NCI-H1092 (cell line): ENCODE measurements at places on chromosomes 2 and 18.

DNA sequence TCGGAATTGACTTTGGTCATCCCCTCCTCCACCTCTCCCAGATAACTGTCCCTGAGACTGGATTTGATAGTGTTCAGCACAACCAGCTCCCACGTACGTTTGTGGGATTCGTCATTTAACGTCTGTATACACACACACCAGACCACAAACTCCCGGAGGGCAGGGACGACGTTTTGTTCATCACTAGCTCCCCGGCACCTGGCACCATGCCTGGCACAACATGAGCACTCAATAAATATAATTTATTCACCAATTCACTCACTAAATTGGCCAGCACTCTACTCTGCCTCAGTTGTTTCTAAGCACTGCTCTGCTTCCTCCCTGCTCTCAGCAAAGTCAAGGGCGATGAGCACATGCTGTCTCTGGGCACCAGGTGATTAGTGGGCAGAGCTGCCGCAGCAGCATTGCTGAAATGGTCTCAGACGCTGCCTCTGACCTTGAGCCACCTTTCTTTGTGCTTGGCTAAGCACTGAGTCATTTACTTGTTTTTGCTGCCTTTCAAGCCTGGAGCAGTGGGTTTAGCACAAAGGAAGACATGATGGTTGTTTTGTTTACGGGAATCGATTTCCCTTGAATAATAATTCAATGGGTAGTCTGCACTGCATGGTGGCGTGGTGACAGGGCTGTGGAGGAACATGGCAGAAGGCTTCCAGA is 19.3 kb upstream of the LOXHD1 start:
- no peak for DNase-seq

DNA sequence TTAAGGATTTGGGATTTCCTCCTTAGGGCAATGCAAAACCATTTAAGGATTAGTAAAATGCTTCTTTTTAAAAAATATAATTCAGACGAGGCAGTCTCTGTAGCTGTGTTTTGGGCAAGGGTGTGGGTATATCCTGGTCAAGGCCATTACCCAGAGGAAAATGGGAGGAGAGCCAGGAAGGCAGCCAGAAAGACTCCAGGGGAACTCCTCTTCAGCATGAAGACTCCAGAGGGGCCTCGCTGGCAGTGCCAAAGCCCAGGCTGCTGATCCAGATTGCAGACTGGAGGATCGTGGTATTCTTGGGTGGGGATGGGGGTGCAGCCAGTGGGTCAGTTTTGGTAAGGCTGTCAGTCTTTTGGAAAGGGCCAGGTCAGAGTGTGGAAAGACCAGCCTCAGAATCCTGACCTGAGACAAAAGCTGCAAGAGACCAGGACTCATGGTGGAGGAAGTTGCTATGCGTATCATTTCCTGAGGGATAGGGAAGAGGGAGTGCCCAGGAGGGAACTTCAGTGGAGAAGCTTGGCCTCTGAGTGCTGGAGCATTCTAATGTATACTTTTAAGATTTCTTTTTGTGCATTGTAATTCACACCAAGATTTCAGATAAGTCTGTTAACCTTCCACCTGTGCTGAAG is 20.9 kb upstream of the RAB11FIP5 start:
- no peak for DNase-seq

DNA sequence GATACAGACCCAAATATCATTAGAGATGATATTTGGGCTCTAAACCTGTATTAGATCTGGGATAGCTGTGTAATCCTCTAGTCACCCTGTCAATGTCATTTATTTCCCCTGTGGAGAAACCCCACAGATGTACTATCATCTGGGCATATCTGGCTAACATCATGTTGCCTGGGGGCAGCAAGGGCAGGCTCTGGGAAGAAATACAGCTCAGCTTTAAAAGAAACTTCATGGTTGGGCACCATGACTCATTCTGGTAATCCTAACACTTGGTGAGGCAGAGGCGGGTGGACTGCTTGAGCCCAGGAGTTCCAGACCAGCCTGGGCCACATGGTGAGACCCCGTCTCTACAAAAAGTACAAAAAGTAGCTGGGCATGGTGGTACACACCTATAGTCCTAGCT is 282.5 kb downstream of the SLC8A1 start:
- DNase-seq = no peak

DNA sequence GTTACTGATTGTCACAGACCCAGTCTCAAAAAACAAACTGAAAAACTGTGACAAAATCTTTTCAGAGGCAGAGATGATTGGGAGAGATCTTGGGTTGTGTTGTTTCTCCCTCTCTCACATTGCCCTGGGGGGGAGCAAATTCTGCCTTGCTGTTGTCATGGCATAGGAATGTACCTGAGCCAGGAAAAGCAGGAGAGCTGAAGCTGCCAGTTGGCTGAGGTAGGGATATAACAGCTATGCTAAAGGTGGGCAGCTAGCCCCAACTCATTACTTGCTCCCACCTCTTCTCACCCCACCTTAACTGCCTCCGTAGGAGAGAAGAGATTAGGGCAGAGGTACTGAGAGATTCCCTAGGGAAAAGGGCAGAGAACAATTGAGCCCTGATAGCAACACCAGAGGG is 299.3 kb downstream of the OSR1 start:
- DNase-seq = no peak

DNA sequence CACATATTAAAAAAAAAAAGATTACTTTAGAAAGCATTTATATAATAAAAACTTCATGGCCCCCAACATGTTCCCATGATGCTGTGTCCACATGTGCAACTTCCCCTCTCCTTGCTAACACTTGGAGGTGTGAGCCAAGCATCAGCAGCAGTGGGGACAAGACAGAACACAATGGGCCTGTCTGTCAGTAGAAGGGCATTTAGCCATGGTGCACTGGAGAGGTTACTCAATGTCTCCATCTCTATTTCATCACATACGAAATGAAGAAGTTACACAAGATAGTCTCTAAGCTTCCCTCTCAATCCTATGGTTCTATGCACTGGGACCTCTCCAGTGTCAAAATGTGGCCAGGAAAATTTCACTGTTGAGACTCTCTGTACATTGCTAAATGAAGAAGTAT is 2.5 kb downstream of the VIT start:
- no peak for DNase-seq

- no peak for DNase-seq
Measured at GRCh38 chr2:106232638-106233349, 38.7 kb upstream of the UXS1 start.

- DNase-seq = no peak
Measured at GRCh38 chr2:158670292-158670691, 124.8 kb upstream of the DAPL1 start.

DNA sequence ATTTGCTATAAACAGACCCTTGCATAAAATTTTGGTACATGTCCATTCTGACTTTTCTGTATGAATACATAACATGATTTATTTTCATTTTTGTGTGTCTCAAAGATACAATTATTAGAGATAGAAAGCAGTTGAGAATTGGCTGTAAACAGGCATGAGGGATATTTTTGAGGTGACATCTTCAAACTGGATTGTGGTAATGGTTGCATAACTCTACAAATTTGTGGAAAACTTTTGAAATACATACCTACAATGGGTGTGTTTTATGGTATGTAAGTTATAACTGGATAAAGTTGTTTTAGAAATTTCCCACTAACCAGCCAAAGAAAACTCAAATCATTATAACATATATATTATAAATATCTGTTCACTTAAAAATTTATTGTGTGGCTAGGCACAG is 39.6 kb downstream of the GREB1L start:
- DNase-seq = no peak

- no peak for DNase-seq
Measured at GRCh38 chr2:231218366-231218765, 19.9 kb downstream of the ARMC9 start.

DNA sequence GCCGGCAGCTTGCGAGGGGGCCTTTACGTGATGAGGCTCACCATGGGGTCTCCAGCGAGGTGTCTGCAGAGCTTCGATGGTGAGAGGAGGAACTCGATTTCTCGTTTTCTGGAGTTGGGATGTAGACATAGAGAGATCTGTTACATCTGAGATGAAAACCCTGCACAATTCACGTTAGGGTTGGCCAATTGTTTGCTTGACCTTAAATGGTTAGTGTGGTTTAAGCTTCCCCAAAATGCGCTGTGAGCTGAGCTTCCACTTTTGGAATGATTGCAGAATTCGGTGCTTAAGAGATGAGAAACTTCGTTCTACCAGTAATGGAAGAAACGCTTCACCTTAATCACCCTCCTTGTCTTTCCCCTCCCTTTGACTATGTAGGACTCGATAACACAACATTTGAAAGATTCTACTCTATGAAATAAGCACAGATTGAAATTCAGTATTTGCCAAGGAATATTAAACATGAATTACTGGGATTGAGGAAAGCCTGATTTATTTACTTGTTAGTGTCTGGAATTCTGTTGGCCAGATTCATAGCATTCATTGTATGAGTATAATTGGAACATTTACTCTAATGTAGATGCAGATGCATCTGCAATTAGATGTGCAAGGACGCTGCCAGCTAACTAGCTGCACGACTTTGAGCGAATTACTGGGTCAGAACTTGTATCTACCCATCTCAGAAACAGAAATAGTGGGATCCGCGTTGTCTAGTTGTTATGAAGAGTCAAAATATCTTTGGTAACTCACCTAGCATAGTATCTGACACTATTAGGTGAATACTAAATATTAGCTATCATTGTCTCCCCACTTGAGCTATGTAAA is 1.6 kb upstream of the KLF7 start:
- DNase-seq = no peak

DNA sequence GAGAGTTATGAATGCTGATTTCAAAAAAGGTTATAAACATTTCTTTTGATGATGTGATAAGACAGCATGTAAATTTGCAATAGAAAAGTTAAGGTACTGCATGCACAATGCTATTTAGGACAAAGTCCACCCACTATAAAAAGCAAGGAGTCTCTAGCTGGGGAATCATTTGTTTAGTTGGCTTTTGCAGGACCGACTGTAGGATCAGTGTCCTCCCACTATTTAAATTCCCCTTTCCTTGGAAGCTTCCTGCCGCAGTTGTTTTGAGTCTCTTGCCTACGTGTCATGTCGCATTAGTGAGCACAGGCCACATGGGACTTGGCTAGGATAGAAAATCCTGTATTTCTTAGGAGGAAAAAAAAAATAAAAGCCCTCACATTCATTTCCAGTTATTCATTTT is 13.1 kb downstream of the QPCT start:
- DNase-seq = no peak

GRCh38 chr2:231037202-231037730 is at the start of gene C2orf72:
C2orf72 (plus strand) TSS chr2:231037523; CDS start chr2:231037566, 43 bp downstream.
- DNase-seq = no peak

- no peak for DNase-seq
Measured at GRCh38 chr2:212099658-212100057, 438.9 kb downstream of the ERBB4 start.

DNA sequence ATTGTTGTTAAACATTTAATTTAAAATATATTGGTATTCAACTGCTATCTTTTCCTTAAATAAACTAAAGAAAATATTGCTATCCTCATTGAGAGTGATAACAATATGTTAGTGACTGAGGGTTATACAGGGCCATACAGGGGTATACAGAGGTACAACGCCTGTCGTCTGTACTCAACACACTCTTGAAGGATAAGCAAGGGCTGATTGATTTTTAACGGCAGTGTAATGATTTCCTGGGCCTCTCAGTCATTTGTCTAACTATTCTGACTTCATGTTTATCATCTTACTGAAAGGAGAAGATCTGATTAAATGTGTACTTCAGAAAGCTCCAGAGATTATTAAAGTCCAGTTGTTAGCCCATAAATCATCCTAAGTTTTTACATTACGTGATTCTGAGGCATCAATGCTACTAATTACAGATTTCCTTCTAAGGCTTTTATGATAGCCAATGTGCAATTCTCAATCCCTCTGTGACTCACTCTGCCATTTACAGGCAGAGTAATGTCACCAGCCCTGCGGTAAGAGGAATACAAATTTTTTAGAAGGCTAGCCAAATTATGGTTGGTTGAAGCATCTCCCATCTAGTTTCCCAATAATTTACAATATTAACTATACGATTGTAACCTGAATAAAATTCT is 893.0 kb upstream of the CHAC2 start:
- no peak for DNase-seq

- no peak for DNase-seq
Measured at GRCh38 chr2:168355779-168356476, 100.1 kb upstream of the CERS6 start.

- no peak for DNase-seq
Measured at GRCh38 chr2:104179644-104180043, 674.3 kb upstream of the POU3F3 start.

- DNase-seq = no peak
Measured at GRCh38 chr2:84942166-84942565, 28.8 kb upstream of the KCMF1 start.

DNA sequence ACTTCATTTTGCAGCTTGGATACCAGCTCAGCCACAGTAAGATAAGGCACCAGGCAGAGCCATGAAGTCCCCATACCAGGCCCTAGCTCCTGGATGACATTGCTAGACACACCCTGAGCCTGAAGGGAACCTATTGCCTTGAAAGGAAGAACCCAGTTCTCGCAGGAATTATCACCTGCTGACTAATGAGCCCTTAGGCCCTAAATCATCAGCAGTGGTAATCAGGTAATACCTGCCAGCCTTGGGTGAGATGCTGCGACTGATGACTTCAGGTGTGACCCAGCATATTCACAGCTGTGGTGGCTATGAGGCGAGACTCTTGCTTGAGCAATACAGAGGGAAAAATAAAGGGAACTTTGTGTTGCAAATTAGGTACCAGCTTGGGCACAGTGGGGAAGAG is 24.9 kb downstream of the CLK1 start:
- DNase-seq = no peak

GRCh38 chr2:67295851-67296250 is 101.3 kb upstream of the ETAA1 start:
- no peak for DNase-seq

DNA sequence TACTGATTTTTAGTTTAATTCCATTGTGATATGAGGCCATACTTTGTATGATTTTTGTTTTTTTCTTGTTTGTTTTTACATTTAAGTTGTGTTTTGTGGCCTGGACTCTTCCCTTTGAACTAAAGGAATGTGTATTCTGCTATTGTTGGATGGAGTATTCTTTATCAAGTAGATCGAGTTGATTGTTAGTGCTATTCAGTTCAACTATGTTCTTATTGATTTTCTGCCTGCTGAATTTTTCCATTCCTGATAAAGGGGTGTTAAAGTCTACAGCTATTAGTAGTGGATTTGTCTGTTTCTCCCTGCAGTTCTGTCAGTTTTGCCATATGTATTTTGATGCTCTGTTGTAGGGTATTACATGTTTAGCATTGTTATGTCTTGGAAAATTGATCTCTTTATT is 14.5 kb downstream of the RNF144A start:
- DNase-seq = no peak

GRCh38 chr2:151974988-151975387 is 123.9 kb downstream of the CACNB4 start:
- no peak for DNase-seq

DNA sequence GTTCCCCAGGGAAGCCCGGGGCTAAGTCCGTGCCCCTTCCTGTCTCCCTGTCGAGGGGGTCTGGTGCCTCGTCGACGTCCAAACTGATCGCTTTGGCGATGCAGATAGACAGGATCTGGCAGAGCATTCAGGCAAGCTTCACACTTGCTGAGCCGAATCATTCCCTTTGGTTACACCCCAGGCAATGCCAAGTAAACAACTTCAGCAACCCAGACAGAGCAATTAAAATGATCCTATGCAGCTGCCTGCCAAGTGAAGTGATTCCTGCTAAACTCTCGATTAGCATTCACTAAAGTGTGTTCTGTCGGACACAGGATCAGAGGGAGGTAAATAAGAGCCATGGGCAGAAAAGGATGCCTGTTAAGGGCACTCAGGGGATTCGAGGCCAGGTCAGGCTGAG is 108.2 kb upstream of the RAB12 start:
- DNase-seq = peak; percentile 19
